ENCODE measurements at places on chromosomes 7 and 10.

- DNase-seq = no peak
These were observed 65.7 kb downstream of the VWA2 start for GRCh38 chr10:114304571-114305421.

DNA sequence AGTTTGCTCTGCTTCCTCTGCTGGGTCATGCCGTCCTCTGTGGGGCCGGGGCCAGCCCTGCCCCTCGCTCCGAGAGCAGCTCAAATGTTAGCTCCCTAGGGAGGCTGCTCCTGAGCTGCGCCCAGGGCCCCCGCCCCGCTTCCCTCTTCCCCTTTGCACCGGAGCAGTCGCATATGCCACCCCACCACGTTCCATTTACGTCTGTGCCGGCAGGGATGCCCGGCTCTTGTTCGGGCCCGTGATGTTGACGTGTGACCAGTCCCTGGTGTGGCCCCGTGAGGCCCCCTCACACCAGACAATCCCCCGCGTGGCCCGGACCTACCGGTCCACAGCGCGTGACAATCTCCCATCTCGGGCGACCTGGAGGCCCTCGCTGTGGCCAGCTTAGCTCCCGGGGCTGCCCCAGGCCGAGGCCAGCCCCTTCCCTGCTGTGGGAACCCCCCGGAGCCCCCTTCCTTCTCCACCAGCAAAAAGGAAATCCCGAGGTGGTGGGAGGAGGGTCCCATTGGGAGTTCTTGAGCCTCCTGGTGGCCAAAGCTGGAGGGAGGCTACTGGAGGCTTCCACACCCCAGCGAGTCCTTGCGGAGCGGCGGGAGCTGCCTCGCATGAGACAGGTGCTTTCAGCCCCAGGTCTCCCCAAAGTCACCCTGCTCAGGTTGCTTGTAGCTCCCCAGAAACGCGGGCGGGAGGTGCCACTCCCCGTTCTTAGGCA, 15.2 kb downstream of the FAM20C start:
- no peak for DNase-seq

- DNase-seq = no peak
These were observed 2.9 kb downstream of the CELF2 start for GRCh38 chr10:11020548-11020942.

- DNase-seq = no peak
These were observed 4.8 kb downstream of the CRPPA start for GRCh38 chr7:16416289-16417282.

DNA sequence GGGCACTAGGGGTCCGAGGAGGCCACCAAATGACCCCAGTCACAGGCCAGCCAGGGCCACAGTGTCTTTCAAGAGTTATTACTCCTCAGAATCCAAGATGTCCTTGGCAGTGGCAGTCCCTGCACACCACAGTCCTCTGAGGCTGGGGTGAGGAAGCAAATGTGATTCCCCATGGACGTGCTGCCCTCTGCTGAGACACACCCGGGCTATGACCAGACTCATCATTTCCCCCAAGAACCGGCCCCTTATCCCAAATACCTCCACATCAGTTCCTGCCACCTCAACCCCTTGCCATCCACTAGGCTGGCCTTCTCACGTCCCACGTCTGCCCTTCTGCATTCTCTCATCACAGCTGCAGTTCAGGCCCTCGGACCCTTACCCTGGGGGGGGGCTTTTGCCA, 5.0 kb downstream of the PRKAG2 start:
- DNase-seq = no peak

- no peak for DNase-seq
These were observed 39.9 kb downstream of the PLEKHA8 start for GRCh38 chr7:30068117-30068516.

GRCh38 chr7:128145191-128145590, 95.9 kb upstream of the LEP start:
- no peak for DNase-seq

DNA sequence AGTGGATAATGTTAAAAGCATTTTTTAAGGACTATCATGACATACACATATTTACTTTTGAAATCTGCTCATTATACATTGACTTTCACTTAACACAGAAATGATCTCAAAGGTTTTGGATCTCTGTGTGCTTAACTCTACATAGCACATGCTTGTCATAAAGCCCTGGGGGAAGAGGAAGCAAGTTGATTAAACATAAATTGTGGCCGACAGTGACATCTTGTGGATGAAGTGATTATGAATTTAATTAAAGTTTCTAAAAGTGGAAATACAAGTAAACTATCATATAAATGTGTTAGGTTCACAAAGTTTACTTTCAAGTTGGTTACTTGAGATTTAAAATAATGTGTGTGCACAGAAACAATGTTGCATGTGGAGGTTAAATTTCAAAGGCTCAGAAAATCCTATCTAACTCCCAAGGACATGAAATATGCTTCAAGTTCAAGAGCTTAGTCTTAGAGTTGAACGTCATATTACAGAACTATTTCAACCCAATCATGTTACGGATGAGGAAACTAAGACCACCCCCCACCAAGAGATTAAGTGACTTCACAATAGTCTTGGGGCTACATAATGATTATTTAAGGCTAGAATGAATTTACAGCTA, 1247.8 kb downstream of the GATA3 start:
- DNase-seq = peak; percentile 23

GRCh38 chr7:71636329-71636728, 504.4 kb downstream of the GALNT17 start:
- no peak for DNase-seq

- DNase-seq = no peak
These were observed 41.4 kb upstream of the PNLIPRP3 start for GRCh38 chr10:116385994-116386809.

- no peak for DNase-seq
These were observed 1247.4 kb upstream of the SORCS1 start for GRCh38 chr10:108411894-108412293.

DNA sequence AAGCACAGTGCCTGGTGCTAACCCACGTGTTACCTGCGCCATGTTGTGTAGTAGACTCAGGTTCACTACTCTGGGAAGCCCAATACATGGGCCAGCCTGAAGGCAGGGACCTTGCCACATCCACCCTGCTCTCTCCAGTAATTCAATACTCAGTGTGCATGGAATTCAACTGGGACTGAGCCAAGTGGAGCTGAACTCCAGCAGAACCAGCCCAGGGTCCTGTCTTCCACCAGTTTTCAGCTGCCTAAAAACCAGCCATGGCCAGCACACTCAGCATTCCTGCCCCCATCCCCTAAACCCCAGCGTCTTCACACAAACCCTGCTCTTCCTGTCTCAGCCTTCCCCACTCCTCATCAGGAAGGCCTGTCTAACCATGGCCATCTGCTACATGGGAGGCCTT, 15.4 kb downstream of the FGF8 start:
- no peak for DNase-seq

- no peak for DNase-seq
These were observed 249.3 kb upstream of the PFKP start for GRCh38 chr10:2817940-2818636.

GRCh38 chr10:73887294-73888039, 13.1 kb upstream of the CAMK2G start:
- peak; percentile 85 for DNase-seq

DNA sequence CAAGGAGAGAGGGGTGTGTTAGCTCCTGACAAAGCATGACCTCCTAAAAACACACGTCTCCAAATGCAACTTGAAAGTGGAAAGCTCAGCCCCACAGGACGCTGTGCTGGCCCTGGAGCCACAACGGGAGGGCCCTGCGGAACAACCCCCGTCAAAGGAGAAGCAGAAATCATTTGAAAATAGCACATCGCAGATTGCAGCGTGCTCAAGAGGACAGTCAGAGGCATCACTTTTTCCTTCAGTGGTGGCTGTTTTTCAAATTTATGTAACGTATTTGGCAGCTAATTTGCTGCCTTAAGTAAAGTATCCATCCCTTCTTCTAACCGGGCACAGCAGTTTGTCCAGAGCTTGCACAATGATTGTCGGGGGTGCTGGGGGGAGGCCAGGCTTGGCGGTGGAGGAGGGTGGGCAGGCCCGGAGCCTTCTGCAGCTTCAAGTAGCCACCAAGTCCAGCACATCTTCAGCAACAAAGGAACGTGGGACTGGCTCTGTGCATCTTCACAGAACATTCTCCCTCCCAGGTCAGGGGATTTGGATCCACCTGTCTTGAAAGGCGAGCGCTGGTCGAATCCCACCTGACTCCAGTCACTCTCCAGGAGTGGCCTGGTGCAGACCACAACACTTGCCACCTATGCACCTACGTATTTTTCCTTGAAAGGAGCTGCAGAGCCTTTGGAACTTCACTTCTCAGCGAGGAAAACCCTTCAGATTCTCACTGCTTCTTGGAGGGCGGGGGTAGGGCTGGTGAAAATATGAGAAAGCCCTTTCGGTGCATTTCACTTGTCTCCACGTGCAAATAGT, 346.3 kb downstream of the DNAJB6 start:
- DNase-seq = no peak

DNA sequence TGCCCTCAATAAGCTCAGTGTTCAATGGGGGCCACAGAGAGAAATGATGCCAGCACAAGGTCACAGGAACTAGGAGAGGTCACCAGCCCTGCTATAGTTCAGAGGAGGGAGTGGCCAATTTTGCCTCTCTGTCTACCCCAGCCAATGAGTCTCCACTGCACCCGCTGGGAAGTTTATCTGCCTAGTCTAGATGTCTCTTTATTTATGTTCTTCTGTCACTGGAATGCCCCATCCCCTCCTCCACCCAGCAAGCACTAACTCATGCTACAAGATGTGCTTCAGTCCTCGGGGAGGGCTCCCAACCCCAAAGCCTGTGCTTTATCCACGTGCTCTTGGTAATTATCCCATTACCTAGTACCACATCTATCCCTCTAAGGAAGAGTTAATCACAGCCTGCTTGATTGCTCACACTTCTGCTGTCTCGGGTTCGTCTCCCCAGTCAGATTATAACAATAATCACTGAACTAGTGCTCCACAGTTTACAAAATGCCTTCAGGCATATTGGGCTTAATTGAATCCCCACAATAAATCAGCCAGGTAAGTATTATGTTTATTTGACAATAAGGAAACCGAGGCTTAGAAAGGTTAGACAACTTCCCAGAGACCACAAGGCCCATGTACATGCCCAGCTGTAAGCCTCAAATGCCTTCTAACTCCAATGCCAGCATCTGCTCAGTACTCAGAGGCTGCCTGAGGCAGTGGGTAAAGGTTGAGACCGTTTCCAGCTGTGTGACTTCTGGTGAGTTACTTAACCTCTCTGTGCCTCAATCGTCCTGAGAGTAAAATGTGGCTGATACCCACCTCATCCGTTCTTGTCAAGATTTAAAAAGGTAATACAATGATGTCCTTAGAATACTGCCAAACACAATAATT, 3.9 kb downstream of the HIP1 start:
- DNase-seq = no peak
